B cell (primary cell): ENCODE measurements at places on chromosomes 6 and 20.

DNA sequence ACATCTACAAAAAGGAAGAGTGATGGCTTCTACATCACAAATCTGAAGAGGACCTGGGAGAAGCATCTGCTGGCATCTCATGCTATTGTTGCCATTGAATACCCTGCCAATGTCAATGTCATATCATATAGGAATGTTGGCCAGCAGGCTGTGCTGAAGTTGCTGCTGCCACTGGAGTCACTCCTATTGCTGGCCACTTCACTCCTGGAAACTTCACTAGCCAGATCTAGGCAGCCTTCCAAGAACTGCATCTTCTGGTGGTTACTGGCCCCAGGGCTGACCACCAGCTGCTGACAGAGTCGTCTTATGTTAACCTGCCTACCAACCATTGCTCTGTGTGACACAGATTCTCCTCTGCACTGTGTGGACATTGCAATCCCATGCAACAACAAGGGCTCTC is 111.8 kb downstream of the PERP start:
- no peak for DNase-seq

- DNase-seq, result no peak
Observed at GRCh38 chr6:6654599-6655575, 66.4 kb downstream of the LY86 start.

DNA sequence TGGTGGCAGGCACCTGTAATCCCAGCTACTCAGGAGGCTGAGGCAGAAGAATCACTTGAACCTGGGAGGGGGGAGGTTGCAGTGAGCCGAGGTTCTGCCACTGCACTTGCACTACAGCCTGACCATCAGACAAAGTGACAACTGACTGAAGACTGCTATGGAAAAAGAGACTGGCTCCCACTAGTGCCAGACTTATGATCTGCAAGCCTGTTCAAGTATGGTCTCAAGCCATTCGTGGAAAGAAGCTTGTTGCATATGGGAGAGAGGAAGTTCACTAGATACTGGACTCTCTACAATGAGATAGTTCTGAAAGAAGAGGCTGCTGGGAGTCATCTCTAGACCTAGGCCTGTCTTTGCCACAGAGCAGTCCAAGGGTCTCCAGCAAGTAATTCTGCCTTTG is 26.7 kb downstream of the MDN1 start:
- DNase-seq, result peak; percentile 31

DNA sequence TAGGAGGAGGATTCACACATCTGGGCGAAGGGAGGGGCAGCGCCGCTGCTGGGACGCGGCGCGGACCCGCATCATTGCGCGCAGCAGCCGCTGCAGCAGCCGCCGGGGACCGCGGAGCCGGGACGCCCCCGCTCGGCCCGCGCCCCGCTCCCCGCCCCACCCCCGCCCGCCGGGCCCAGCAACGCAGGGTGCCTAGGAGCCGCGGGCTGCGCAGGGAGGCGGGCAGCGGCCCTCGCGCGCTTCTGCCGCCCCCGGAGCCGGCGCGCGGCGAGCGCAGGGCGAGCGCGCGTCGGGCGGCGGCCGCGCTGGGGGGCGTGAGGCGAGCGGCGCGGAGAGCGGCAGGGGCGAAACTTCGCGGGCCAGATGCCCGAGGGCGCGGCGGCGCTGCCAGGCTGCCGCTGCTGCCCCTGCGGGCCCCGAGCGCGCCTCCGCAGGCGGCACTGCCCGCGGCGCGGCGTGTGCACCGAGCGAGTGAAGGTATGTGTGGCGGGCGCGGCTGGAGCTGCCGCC is at the start of gene NKAIN2:
NKAIN2 (plus strand) TSS at position 362 of the 510 bp plus-strand sequence.
- no peak for DNase-seq

- DNase-seq, result no peak
Observed at GRCh38 chr6:69061066-69061465, 426.0 kb downstream of the ADGRB3 start.

GRCh38 chr6:109242029-109242428 is 140.2 kb downstream of the CD164 start:
- DNase-seq, result no peak

GRCh38 chr6:48474136-48474535 is 363.1 kb upstream of the PTCHD4 start:
- DNase-seq, result no peak

DNA sequence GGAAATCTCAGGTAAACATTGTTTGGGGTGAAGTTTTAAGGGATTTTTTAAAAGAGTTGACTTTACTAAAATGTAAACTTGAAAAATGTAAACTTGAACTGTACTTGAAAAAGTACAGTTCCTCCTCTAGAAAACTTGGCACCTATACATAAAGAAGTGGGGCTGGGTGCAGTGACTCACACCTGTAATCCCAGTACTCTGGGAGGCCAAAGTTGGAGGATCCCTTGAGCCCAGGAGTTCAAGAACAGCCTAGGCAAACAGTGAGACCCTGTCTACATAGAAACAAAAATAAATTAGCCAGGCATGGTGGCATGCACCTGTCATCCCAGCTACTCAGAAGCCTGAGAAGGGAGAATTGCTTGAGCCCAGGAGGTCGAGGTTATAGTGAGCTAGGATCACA is 7.2 kb downstream of the BTBD9 start:
- no peak for DNase-seq

DNA sequence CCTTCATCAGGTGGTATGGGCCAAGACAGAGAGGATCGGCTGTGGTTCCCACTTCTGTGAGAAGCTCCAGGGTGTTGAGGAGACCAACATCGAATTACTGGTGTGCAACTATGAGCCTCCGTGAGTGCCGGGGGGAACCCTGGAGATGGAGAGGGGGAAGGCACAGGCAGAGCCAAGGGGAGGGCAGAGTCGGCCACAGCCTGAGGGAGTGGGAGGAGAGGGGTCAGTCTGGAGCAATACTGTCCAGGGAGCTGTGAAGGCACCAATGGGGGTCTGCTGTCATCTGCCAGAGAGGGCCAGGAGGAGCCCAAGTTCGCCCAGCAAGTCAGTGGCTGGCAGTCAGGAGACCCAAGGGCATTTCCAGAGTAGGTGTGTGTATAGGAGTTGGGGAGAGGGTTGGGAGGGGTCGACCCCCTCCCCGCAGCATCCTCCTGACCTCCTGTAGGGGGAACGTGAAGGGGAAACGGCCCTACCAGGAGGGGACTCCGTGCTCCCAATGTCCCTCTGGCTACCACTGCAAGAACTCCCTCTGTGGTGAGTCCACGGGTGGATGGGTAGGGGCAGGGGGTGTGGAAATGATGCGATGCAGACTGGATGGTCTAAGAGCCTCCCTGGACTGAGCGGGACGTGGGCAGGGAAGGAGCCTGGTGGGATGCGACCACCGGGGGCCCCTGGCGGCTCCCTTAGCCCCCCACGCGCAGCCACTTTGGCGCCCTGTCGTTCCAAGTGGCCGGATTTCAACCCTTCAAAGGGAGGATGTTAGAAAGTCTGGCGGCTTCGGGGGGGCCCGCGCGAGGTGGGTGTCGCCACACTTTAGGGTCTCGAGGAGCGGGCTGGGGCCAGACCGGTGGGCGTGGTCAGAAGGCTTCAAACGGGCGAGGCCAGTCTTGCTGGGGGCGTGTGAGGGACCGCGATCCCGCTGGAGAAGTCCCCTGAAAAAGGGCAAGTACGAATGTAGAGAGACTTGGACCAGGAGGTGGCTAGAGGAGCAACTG is 7.2 kb downstream of the PI16 start:
- no peak for DNase-seq

- no peak for DNase-seq
Observed at GRCh38 chr6:49805246-49805645, 18.2 kb upstream of the PGK2 start.

- DNase-seq, result no peak
Observed at GRCh38 chr6:137950581-137950980, 83.5 kb downstream of the TNFAIP3 start.

DNA sequence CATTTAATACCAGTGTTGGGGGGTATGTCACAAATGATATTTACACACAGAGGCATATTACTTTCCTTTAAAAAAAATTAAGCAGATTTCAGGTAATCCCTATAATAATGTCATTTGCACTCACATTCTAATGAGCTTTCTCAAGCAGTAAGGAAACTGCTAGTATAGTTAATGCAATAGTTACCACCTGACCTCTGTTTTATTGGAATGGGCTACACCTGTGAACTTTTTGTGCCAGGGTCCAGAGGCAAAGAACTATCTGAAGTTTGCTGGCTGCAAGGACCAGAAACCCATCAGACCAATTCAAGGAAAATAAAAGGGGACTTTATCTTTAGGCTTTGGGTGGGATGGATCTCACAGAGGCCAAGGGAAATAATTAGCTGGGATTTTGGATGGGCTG is 2.9 kb upstream of the ZHX3 start:
- DNase-seq, result no peak

DNA sequence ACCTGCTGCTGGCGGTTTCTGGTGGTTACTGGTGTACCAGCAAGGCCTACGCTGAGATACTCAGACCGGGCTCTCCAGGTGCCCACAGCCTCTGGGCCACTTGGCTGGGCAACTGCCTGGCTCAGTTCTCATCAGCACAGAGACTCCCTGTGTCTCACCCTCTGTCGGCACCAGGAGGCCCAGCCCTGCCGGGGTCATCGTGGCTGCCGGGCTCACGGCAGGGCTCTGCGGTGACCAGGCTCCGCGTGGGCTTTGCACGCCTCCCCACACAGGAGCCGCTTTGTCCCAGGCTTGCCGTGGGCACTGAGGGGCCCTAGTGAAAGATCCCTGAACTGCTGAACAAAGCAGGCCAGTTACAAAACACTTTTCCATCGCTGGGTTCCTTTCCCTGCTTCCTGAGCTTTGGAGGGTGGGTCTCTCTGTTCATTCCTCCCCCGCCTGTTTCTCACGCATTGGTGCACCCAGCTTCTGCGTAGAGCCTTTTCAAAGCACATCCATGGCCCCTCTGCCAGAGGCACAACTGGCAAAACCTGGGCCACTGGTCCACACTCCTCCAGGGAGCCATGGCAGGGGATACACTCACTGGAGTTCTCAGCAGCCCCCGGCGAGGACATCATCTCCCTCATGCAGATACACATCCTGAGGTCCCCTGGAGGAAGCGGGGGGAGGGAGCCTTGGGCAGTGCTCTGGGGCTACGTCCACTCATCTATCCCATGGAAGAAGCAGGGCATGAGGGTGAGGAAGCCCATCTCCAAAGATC is 117.0 kb downstream of the NFATC2 start:
- no peak for DNase-seq

GRCh38 chr20:45456632-45457031 is 12.9 kb upstream of the WFDC2 start:
- DNase-seq, result peak; percentile 27

GRCh38 chr6:67219346-67219745 is 1415.7 kb upstream of the ADGRB3 start:
- no peak for DNase-seq

DNA sequence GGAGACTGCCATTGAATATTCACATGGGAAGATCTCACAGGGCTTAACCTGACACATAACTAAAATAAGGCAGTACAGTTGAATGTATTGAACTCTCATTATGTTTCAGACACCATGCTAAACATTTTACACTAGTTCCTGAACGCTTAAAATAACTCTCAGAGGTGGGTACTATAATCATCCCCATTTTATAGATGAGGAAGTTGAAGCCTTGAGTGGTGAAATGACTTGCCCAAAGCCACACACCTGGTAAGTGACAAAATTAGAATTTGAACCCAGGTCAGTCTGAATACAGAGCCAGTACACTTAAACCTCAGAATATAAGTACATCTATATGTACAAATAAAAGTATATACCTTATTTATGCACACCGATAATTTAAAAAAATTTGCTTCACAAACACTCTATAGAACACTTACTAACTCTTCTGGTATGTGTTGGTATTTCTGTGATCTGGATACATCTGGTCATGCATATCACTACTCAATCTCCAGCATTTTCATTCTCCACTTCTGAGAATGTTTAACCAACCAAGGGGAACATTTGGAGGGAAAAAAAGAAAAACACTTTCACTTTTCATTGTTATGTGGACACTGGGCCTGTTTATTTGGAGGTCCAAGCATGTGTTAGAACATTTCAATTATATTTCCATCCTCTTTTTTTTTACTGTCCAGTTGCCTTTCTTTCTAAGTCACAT is 4.6 kb upstream of the BICRAL start:
- peak; percentile 49 for DNase-seq

- no peak for DNase-seq
Observed at GRCh38 chr20:37566590-37567330, 39.1 kb upstream of the BLCAP start.

DNA sequence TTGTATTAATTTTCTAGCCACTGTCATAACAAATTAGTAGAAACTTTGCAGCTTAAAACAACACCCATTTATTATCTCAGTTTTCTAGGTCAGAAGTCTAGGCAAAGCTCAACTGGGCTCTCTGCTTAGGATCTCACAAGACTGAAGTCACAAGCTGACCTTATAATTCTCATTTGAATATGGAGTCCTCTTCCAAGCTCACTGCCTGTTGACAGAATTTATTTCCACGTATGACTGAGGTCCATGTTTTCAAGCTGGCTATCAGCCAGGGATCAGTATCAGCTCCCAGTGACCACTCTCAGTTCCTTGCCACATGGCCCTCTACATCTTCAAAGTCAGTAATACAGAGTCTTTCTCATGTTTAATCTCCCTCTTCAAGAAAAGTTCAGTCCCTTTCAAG is 11.7 kb upstream of the HLA-DQB2 start:
- DNase-seq, result no peak

- DNase-seq, result no peak
Observed at GRCh38 chr6:50565004-50565403, 148.3 kb upstream of the TFAP2D start.

DNA sequence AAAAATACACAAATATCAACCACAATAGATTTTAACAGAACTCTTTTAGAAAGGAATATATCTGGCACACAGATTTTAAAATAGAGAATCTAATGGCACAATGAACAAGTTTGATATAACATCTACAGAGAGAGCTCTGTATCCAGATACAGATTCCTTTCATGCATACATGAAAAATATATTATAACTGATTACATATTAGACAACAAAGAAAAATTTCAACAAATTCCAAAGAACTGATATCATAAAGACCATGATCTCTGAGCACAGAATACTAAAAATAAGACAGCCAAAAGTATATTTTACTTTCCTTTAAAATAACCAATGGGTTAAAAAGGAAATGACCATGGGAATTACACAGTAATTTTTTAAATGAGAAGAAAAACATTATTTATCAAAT is 74.1 kb upstream of the MAP7 start:
- no peak for DNase-seq

- no peak for DNase-seq
Observed at GRCh38 chr6:5677219-5678000, 329.3 kb downstream of the NRN1 start.

- DNase-seq, result no peak
Observed at GRCh38 chr6:161401587-161402309, 127.9 kb upstream of the AGPAT4 start.

DNA sequence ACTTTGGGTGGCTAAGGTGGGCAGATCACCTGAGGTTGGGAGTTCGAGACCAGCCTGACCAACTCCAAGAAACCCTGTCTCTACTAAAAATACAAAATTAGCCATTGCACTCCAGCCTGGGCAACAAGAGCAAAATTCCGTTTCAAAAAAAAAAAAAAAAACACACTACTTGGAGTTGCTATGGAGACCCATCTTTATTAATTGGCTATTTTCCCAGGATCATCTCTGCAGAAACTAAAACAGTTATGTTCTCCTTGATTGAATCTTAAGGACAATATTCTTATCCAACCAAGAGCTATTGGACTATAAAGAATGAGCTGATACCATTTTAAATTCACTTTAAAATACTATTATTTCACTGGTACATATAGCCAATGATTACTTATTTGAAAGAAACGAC is 14.7 kb downstream of the AKIRIN2 start:
- no peak for DNase-seq

GRCh38 chr20:43987531-43987930 is 72.9 kb downstream of the TOX2 start:
- DNase-seq, result no peak
